ENCODE measurements at places on chromosomes 13 and 19. TPM values are rescaled to one million over a fixed set of nuclear protein-coding genes. Genes with fewer than 3 reads are reported as not detected.

SSC5D gene
- total RNA-seq, result 1.6 TPM

PSG11 gene
- not detected for total RNA-seq

ZNF154 gene
- 43.3 TPM for total RNA-seq

DNA sequence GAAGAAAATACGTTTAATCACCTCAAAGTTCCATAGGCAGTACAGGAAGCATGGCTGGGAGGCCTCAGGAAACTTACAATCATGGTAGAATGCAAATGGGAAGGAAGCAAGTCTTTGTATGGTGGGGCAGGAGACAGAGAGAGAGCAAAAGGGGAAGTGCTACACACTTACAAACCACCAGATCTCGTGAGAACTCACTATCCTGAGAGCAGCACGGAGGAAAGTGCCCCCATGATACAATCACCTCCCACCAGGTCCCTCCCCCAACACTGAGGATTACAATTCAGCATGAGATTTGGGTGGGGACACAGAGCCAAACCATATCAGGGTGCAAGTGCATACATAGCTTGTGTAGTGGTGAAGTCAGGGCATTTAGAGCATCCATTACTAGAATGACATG lies 92.3 kb upstream of the ANKRD10 start:
- H3K36me3 ChIP-seq, result no peaks in the 10 kb centered on the region
- peaks cover 5% of the 10 kb centered on the region for H3K4me1 ChIP-seq
- DNase-seq, result no peak
- H3K27me3 ChIP-seq, result peaks cover 11% of the 10 kb centered on the region

- peaks cover 6% of the 10 kb centered on the region for H3K4me1 ChIP-seq
- H3K27ac ChIP-seq, result no peak overlapping the region
- peaks cover 8% of the 10 kb centered on the region for H3K36me3 ChIP-seq
Measured at GRCh38 chr13:110319774-110320509, 12.9 kb downstream of the COL4A2 start.

DNA sequence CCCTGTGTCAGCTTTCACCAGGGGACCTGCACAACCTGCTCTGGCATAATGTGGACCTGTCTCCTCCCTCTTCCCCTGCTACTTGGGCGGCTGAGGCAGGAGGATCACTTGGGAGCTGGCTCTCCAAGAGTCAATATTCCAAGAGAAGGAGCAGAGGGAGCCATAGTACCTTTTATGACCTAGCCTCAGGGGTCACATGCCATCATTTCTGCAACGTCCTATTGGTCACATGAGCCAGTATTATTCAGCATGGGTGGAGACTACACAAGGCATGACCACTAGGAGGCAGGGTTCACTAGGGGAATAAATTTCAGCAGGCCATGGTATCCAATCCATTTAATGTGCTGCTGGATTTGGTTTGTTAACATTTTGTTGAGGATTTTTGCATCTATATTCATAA lies 12.0 kb upstream of the SHFL start:
- H3K27ac ChIP-seq, result no peak overlapping the region
- H3K36me3 ChIP-seq, result no peaks in the 10 kb centered on the region
- H3K4me1 ChIP-seq, result no peaks in the 10 kb centered on the region
- H3K4me3 ChIP-seq, result no peak overlapping the region

GRCh38 chr19:51148580-51148979 lies 6.5 kb downstream of the SIGLEC7 start:
- H3K4me1 ChIP-seq, result no peaks in the 10 kb centered on the region
- peaks cover 9% of the 10 kb centered on the region for H3K27me3 ChIP-seq
- H3K4me3 ChIP-seq, result no peak overlapping the region
- no peak for DNase-seq

GRCh38 chr13:108948251-108948671 lies 318.9 kb downstream of the MYO16 start:
- H3K4me3 ChIP-seq, result no peak overlapping the region
- H3K4me1 ChIP-seq, result peaks cover 16% of the 10 kb centered on the region
- peak overlapping the region; percentile 73 for H3K27ac ChIP-seq
- no peak for DNase-seq

DNA sequence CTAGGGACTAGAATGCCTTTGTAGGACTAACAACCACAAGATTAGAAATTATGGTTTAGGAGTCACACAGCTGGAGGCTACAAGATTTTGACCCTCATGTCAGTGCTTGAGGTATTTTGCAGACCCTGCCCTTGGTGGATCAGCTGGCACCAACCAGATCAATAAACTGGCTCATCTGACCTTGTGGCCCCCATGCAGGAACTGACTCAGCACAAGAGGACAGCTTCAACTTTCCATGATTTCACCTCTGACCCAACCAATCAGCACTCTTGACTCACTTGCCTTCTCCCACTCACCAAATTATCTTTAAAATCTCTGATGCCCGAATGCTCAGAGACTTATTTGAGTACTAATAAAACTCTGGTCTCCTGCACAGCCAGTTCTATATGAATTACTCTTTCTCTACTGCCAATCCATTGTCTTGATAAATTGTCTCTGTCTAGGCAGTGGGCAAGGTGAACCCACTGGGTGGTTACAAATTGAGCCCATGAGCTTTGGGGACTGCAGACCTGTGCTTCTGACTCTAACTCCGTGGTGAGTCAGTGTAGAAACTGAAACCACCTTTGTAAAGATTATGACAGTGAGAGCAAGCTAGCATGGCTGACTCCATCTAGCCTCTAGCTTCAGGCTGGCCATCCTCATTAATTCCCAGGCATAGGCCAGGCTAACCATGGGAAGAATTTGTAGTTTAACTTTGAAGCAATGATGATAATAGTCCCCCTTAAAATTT lies 33.9 kb upstream of the CEACAM8 start:
- no peak overlapping the region for H3K27ac ChIP-seq
- H3K4me3 ChIP-seq, result no peak overlapping the region
- H3K36me3 ChIP-seq, result no peaks in the 10 kb centered on the region
- no peak for DNase-seq
- no peaks in the 10 kb centered on the region for H3K4me1 ChIP-seq
- H3K27me3 ChIP-seq, result no peaks in the 10 kb centered on the region

DNA sequence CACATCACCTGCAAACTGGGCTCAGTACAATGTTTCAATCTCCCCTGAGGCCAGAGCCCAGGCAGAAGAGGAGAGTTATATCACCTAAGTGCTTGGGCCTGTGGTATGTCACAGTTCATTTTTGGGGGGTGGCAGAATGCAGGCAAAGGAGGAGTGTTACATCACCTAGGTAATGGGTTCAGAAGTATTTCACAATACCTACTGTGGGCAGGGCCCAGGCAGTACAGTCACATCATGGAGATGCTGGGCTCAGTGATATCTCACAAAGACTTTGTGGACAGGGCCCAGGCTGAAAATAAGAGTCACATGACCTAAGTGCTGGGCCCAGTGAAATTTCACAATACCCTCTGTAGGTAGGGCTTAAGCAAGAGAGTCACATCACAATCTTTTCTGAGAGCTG lies 12.7 kb upstream of the ZNF728 start:
- H3K4me3 ChIP-seq, result no peak overlapping the region
- no peak for DNase-seq
- no peaks in the 10 kb centered on the region for H3K36me3 ChIP-seq
- no peaks in the 10 kb centered on the region for H3K27me3 ChIP-seq

DNA sequence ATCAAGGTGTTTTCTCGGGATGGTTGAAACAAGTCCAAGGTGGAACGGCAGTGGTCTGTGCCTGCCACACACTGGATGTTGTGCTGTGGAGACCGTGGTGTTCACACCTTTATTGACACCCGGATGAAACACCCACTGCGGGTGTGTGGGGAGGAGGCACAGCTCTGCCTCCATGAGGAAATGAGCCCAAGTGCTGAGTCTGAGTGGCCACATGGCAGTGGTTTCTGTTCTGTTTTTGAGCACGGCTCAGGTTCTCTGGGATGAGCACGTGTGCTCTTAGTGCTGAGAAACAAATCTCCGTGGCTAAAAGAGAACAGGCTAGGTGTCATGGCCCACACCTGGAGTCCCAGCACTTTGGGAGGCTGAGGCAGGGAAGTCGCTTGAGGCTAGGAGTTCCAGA lies 29.5 kb downstream of the UPF1 start:
- H3K27ac ChIP-seq, result peak overlapping the region; percentile 64
- H3K4me3 ChIP-seq, result no peak overlapping the region
- no peak for DNase-seq
- no peaks in the 10 kb centered on the region for H3K4me1 ChIP-seq
- H3K36me3 ChIP-seq, result peaks cover 11% of the 10 kb centered on the region

XPO4 gene
- 22.8 TPM for total RNA-seq

DNA sequence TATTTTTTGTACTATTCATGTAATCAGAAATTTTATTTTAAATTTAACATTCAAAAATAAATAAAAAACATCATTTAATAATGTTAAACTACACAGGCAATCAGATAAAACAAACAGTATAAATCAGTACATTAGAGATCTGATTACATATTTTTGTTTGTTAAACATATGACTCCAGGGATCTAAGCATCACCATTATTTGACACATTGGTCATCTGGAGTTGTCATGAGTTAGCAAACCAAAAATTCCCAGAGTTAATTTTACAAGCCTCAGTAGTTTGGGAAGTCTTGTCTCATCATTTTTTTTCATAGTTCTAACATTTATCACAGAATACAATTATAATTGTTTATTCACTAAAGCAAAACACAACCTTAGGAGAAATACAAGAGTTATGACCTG lies 770.8 kb upstream of the SLITRK6 start:
- no peaks in the 10 kb centered on the region for H3K27me3 ChIP-seq
- no peaks in the 10 kb centered on the region for H3K4me1 ChIP-seq
- DNase-seq, result no peak
- H3K4me3 ChIP-seq, result no peak overlapping the region
- H3K36me3 ChIP-seq, result no peaks in the 10 kb centered on the region
- H3K27ac ChIP-seq, result no peak overlapping the region

CACNG7 gene
- 0.18 TPM for total RNA-seq

DNA sequence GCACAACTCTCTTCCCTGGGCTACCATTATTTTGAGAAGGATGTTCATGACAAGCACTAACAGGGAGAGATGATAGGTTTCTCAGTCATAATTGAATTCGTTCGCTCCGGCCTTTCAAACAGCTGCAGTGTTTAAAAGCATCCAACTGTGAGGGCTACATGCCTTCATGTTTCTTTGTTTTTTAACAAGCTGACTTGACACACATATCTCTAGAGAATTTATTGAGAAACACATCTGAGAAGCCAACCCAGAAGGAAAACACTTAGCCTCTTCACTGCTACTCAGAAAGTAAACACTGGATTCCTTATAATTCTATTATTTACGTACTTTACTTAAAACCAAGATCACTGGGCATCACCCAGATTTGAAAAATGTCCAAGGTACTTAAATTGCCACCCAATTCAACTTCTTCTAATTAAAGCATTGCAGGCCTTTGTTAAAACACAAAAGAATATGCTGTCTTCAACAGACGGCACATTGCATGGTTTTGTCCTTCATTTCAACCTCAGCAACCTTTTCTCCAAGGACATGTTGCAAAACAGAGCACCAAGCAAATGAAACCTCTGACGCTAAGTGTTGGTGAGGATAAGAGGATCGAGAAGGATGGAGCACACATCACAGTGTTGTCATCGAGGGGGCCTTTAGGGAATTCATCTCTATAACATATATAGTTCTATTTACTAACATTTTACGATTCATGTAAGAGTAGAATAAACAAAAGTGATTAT lies 75.8 kb downstream of the TBC1D4 start:
- no peak for DNase-seq
- H3K27ac ChIP-seq, result no peak overlapping the region
- H3K4me3 ChIP-seq, result no peak overlapping the region
- peaks cover 3% of the 10 kb centered on the region for H3K4me1 ChIP-seq
- H3K27me3 ChIP-seq, result no peaks in the 10 kb centered on the region
- peaks cover 3% of the 10 kb centered on the region for H3K36me3 ChIP-seq

GRCh38 chr13:42757678-42758420 lies 23.5 kb upstream of the FAM216B start:
- H3K36me3 ChIP-seq, result peaks cover 2% of the 10 kb centered on the region
- H3K27ac ChIP-seq, result no peak overlapping the region
- no peak overlapping the region for H3K4me3 ChIP-seq
- DNase-seq, result no peak
- H3K27me3 ChIP-seq, result peaks cover 25% of the 10 kb centered on the region

GRCh38 chr13:28092431-28092830 lies 7.9 kb downstream of the FLT3 start:
- H3K4me1 ChIP-seq, result no peaks in the 10 kb centered on the region
- DNase-seq, result no peak
- H3K27me3 ChIP-seq, result peaks cover 31% of the 10 kb centered on the region

GRCh38 chr13:100442095-100442832 lies 146.3 kb downstream of the GGACT start:
- DNase-seq, result no peak
- peaks cover 11% of the 10 kb centered on the region for H3K4me1 ChIP-seq
- no peak overlapping the region for H3K27ac ChIP-seq
- peaks cover 5% of the 10 kb centered on the region for H3K36me3 ChIP-seq

GRCh38 chr13:99265821-99266426 lies 7.7 kb upstream of the GPR18 start:
- H3K27me3 ChIP-seq, result no peaks in the 10 kb centered on the region
- DNase-seq, result no peak
- no peak overlapping the region for H3K27ac ChIP-seq
- peaks cover 1% of the 10 kb centered on the region for H3K36me3 ChIP-seq

PTH2 gene
- not detected for total RNA-seq

MEDAG gene
- total RNA-seq, result not detected

GRCh38 chr13:31029102-31029501 lies 96.6 kb downstream of the TEX26 start:
- no peak for DNase-seq
- H3K36me3 ChIP-seq, result no peaks in the 10 kb centered on the region
- H3K27ac ChIP-seq, result no peak overlapping the region

DNA sequence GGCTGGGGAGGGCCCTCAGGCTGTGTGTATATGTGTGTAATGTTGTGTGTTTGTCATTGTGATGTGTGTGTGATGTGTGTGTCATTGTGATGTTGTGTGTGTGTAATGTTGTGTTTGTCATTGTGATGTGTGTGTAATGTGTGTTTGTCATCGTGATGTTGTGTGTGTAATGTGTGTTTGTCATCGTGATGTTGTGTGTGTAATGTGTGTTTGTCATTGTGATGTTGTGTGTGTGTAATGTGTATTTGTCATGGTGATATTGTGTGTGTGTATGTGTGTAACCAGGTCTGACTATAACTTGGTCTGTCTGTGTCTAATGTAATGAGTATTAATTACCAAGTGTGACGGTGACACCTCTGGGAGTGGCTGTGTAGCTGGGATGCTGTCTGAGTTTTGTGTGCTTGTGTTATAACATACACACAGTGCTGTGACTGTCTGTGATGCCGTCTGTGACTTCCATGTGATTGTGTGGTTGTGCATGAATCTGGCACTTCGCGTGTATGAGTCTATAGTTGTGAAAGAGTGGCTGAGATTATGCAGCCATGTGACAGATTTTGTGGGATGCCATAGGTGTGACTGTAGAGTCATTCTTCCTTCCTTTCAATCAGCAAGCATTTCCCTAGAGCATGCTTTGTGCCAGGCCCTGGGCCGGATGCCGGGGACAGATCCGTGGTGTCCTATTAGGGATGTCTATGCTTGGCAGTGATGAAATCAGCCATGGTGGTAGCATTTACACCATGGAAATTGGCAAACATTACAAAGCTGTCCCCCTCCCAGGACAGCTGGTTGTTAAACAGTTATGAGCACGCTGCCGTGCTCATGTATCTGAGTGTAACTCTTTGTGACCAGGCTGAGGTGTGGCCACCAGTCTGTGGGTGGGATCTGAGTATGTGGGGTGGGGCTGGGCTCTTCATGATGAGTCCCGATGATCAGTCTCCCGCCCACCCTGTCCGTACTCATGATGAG lies 6.4 kb downstream of the TNFSF14 start:
- no peak overlapping the region for H3K4me3 ChIP-seq
- H3K27ac ChIP-seq, result no peak overlapping the region
- peaks cover 10% of the 10 kb centered on the region for H3K4me1 ChIP-seq
- H3K27me3 ChIP-seq, result peaks cover 32% of the 10 kb centered on the region
- H3K36me3 ChIP-seq, result no peaks in the 10 kb centered on the region

- DNase-seq, result no peak
- H3K4me3 ChIP-seq, result no peak overlapping the region
- peaks cover 4% of the 10 kb centered on the region for H3K36me3 ChIP-seq
- no peaks in the 10 kb centered on the region for H3K27me3 ChIP-seq
- no peak overlapping the region for H3K27ac ChIP-seq
Measured at GRCh38 chr13:113825841-113826240, 38.0 kb downstream of the GAS6 start.

All from progenitor cell of endocrine pancreas (in vitro differentiated cells).